PC-9 (cell line): ENCODE measurements at places on chromosomes 1 and 21.

GRCh38 chr1:86948212-86948611, 33.8 kb downstream of the HS2ST1 start:
- H3K27me3 ChIP-seq = no peaks in the 10 kb centered on the region
- no peaks in the 10 kb centered on the region for H3K36me3 ChIP-seq
- no peak overlapping the region for H3K27ac ChIP-seq
- no peak overlapping the region for H3K4me3 ChIP-seq
- no peaks in the 10 kb centered on the region for H3K4me1 ChIP-seq

GRCh38 chr1:243921111-243921510, 71.1 kb upstream of the AKT3 start:
- no peak overlapping the region for H3K4me3 ChIP-seq
- no peaks in the 10 kb centered on the region for H3K27me3 ChIP-seq
- DNase-seq = no peak
- no peak overlapping the region for H3K27ac ChIP-seq
- peaks cover 76% of the 10 kb centered on the region for H3K4me1 ChIP-seq
- H3K36me3 ChIP-seq = 0 out of 2 replicates have a peak, but pooled peaks cover 3% of the 10 kb centered on the region

GRCh38 chr1:118223426-118223825, 38.4 kb upstream of the SPAG17 start:
- no peak for DNase-seq
- no peaks in the 10 kb centered on the region for H3K36me3 ChIP-seq
- H3K27me3 ChIP-seq = no peaks in the 10 kb centered on the region
- H3K27ac ChIP-seq = no peak overlapping the region

DNA sequence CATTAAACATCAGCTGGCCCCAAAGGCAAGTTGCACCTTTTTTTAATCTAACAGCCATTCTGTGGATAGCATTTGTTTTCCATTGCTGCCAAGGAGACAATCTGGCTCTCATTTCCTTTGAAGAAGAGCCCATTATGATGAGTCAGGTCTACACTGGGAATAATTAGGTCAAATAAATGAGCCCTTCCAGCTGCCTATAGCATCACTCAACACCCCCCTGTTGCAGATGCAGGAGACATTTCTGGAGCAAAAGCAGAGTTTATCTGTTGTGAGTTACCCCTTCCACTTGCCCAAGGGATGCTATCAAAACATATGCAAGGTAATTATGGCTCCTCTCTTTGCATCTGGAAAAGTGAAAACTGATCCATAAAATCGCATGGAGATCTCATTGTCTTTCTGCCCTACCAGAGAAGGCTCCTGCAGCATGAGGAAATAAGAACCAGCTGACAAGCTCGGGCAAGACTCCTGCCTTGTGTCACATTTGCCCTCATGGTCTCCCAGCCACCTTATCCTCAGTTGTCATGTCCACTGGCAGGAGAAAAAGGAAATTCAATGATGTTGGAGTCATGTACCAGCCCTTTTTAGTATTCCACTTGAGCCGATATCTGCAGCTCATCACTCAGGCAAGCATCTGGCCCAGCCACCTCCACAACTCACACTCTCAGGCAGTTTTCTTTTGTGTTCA, 135.9 kb downstream of the SLC30A10 start:
- no peaks in the 10 kb centered on the region for H3K36me3 ChIP-seq
- H3K4me1 ChIP-seq = peaks cover 12% of the 10 kb centered on the region; the same call in 1 of the 2 replicates
- DNase-seq = no peak
- no peaks in the 10 kb centered on the region for H3K27me3 ChIP-seq
- no peak overlapping the region for H3K4me3 ChIP-seq

- no peaks in the 10 kb centered on the region for H3K36me3 ChIP-seq
- no peaks in the 10 kb centered on the region for H3K4me1 ChIP-seq
- H3K4me3 ChIP-seq = no peak overlapping the region
- no peaks in the 10 kb centered on the region for H3K27me3 ChIP-seq
- no peak overlapping the region for H3K27ac ChIP-seq
Observed at GRCh38 chr21:43001316-43001715, 27.0 kb downstream of the PKNOX1 start.

DNA sequence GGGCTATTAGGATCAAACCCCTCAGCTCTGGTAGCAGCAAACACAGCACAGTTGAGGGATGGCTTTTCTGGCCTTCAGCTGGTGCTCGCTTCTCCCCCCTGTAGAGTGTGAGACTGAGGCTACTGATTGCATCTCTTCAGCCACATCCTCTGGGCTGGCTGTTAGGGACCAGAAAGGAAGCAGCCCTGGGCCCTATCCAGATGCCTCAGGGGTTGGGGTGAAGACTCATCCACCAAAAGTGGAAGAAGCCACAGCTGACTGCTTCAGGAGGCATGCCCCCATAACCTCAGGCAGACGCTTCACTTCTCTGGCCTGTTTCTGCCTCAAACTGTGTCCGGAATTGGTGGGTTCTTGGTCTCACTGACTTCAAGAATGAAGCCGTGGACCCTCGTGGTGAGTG, 6.2 kb upstream of the TMEM200B start:
- H3K36me3 ChIP-seq = no peaks in the 10 kb centered on the region
- 0 out of 2 replicates have a peak, but pooled peaks cover 3% of the 10 kb centered on the region for H3K27me3 ChIP-seq
- no peak overlapping the region for H3K4me3 ChIP-seq
- no peak for DNase-seq
- no peaks in the 10 kb centered on the region for H3K4me1 ChIP-seq

- no peaks in the 10 kb centered on the region for H3K27me3 ChIP-seq
- no peaks in the 10 kb centered on the region for H3K36me3 ChIP-seq
- H3K4me3 ChIP-seq = no peak overlapping the region
- no peaks in the 10 kb centered on the region for H3K4me1 ChIP-seq
Observed at GRCh38 chr1:196501760-196502428, 106.3 kb downstream of the KCNT2 start.

DNA sequence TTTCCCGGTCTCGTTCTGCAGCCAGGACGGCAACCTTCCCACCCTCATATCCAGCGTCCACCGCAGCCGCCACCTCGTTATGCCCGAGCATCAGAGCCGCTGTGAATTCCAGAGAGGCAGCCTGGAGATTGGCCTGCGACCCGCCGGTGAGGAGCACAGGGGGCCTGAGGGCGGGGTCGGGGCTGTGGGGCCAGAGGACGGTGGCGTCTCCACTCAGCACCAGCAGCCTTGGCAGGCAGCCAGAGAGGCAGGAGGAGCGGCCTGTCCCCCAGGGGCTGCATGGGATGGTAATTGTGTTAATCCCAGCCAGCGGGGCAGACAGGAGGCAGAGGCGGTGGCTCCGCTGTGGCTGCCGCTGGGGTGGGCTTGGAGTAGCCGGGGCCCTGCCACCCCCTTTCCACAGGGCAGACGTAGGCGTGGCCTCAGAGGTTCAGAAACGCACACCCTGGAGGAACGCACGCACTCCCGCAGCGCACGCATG, 12.1 kb downstream of the SAMD11 start:
- peaks cover 42% of the 10 kb centered on the region for H3K4me1 ChIP-seq
- H3K4me3 ChIP-seq = no peak overlapping the region
- H3K27ac ChIP-seq = no peak overlapping the region
- DNase-seq = no peak
- H3K27me3 ChIP-seq = peaks cover 24% of the 10 kb centered on the region
- H3K36me3 ChIP-seq = no peaks in the 10 kb centered on the region

- H3K27me3 ChIP-seq = peaks cover 99% of the 10 kb centered on the region
- no peaks in the 10 kb centered on the region for H3K4me1 ChIP-seq
- no peak for DNase-seq
- H3K27ac ChIP-seq = no peak overlapping the region
- no peak overlapping the region for H3K4me3 ChIP-seq
- H3K36me3 ChIP-seq = no peaks in the 10 kb centered on the region
Observed at GRCh38 chr1:11455967-11456570, 22.9 kb upstream of the DISP3 start.
